Upper lobe of right lung (tissue), 1 donor: ENCODE measurements at places on chromosomes 1 and 21. TPM values are rescaled to one million over a fixed set of nuclear protein-coding genes. Genes with fewer than 3 reads are reported as not detected.

Gene MYBPH
- not detected for total RNA-seq

Gene LAPTM5
- 424 TPM for total RNA-seq

Gene CRP
- total RNA-seq: 0.26 TPM

Gene RHD
- not detected for total RNA-seq

Gene SERTAD4
- 3.4 TPM for total RNA-seq

Gene C8A
- not detected for total RNA-seq

Gene WNT3A
- 10.1 TPM for total RNA-seq

Gene SVBP
- total RNA-seq: 19.4 TPM

Gene SRGAP2C
- 36.0 TPM for total RNA-seq

Gene AMY1A
- total RNA-seq: 1.6 TPM

DNA sequence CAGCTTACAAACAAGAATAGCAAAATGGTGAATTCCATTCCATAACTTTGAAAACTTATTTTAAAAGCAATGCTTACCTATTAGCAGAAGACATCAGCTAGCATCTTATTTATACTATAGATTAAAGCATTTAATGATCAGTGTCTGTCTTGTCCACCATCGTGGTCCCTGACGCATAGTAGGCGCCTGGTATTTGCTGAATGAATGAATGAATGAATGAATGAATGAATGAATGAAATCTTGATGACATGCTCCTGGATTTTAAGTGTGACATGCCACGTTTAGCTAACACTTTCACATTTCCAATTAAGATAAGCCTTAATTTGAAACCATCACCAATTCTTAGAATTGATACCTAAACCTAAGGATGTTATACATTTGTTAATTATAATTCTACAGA, 39.9 kb downstream of the COP1 start:
- DNase-seq: no peak

GRCh38 chr1:209929751-209930150, 8.3 kb upstream of the SYT14 start:
- no peak for DNase-seq

- peak; percentile 77 for DNase-seq
Measured at GRCh38 chr1:113390871-113391648, 745 bp downstream of the MAGI3 start.

- no peak for DNase-seq
Measured at GRCh38 chr1:55245781-55246180, 30.6 kb upstream of the USP24 start.

DNA sequence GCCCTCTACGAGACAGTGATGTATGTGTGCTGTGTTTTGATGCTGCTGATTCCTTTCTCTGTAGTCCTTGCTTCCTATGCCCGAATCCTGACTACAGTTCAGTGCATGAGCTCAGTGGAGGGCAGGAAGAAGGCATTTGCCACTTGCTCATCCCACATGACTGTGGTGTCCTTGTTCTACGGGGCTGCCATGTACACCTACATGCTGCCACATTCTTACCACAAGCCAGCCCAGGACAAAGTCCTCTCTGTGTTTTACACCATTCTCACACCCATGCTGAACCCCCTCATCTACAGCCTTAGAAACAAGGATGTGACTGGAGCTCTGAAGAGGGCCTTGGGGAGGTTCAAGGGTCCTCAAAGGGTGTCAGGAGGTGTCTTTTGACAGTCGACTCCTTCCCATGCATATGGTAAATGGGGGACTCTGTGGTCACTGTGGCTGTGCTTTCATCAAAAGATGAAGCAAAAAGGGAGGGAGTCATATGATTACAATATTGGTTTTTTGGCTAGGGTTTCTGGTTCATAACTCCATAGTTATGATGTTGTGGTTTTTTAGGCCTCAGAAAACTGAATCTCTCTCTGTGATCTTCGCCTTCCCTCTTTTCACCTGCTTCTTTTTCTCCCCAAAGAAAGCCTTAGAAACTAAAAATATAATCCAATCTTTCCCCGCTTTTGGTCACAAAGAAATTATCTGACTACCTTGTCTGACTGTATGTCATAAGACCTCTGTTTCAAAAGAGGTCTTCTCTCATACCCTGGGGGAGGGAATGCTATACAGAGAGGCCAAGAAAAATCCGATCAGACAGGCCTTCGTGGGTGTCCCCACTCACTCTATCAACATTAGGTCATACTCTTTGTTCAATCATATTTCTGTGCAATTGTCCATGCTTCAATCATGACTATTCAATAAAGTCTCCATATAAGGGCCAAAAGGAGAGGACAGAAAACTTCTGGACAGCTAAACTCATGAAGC, 4.2 kb downstream of the OR2T1 start:
- DNase-seq: no peak

DNA sequence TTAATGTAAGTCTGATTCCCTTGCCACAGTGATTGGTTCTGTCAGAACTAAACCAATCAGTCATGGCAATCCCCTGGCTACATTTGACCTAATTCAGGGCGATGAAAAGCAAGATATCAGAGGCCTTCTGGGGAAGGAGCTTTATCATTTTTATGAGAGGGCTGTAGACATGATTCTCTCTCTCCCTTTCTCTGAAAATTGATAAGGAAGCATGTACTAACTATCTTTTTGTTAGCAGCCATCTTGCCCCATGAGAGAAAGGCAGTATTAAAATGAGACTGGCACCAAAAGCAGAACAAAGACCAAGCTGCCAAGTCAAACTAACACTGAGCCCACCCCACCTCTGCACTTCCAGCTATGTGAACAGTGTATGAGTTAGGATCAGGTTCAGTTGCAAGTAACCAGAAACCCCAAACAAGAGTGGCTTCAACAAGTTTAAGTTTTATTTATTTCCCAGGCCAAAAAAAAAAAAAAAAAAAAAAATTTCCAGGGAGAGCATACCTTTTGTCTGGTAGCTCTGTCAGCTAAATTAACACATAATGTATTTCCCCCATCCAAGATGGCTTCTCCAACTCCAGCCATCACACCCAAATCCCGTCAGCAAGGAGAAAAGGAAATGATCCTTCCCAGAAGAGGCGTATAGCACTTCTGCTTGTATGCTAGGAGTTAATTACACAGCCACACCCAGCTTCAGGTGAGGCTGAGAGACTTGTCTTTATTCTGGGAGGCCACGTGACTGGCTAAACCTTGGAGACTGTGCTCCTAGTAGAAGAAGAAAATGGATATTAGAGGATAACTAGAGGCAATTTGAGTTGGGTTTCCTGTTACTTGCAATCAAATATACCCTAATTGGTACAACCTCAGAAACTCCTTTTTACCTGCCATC, 105.8 kb upstream of the RALGPS2 start:
- no peak for DNase-seq

GRCh38 chr1:155669233-155670162, 19.1 kb downstream of the YY1AP1 start:
- no peak for DNase-seq

- no peak for DNase-seq
Measured at GRCh38 chr1:116038679-116039078, 62.4 kb downstream of the SLC22A15 start.

DNA sequence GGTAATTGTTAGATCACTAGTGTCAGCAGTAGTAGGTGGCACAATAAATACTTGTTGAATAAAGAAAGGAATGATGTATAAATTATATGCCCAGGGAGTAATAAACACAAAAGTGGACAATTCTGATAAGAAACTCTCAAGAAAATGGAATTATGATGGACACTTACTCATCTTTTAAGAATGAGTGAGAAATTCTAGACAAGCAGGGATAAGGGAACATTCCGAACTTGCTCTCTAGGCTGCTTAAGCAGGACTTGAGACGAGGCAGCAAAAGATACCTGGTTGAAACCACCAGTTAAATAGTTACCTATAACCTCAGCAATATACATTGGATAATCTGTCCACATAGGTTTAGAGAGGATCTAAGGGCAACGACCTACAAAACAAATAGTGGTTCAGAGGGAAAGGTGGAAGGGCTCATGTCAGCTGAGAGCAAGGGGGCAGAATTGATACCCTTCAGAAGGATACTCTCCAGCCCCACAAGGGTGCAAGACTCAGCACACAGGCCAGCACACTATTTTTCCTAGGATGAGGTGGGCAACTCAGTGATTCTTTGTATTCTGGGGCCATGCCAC, 46.3 kb downstream of the XCL2 start:
- no peak for DNase-seq

DNA sequence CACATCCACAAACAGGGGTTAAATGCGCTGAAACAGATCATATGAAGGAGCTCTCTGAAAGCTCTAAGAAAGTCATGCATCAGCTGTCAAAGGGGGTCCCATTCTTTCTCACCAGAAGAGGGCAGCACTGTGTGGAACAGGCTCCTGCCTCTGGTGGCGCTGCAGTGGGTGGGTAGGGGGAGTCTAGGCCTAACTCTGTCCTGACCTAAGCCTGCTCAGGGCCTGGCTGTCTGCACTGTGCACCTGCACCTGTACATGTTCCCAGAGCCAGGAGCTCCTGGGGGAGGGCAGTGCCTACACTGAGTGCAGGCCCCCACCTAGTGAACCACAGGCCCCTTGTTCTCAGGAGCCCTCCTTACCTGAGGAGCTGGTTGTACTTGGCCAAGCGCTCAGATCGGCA, 16.0 kb downstream of the ENO1 start:
- DNase-seq: no peak

DNA sequence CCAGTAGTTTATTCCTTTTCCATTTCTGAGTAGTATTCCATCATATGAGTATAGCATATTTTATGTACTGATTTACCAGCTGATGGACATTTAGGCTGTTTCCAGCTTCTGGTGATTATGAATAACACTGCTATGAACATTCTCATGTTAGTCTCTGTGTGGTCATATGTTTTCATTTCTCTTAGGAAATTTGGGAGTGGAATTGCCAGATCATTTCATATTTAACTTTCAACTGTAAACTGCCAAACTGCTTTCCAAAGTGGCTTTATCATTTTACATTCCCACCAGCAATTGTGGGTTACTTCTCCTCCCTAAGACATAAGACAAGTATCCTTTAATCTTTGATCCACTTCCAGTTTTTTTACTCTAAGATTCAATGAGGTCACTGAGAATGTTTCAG, 85.7 kb upstream of the RALGPS2 start:
- no peak for DNase-seq

GRCh38 chr1:169877800-169878491, 15.8 kb downstream of the SCYL3 start:
- DNase-seq: no peak

- no peak for DNase-seq
Measured at GRCh38 chr1:181141431-181141910, 53.0 kb downstream of the IER5 start.

- DNase-seq: no peak
Measured at GRCh38 chr1:34792424-34792823, 375 bp upstream of the GJA4 start.

GRCh38 chr1:64478594-64479470, 8.9 kb downstream of the CACHD1 start:
- DNase-seq: no peak

DNA sequence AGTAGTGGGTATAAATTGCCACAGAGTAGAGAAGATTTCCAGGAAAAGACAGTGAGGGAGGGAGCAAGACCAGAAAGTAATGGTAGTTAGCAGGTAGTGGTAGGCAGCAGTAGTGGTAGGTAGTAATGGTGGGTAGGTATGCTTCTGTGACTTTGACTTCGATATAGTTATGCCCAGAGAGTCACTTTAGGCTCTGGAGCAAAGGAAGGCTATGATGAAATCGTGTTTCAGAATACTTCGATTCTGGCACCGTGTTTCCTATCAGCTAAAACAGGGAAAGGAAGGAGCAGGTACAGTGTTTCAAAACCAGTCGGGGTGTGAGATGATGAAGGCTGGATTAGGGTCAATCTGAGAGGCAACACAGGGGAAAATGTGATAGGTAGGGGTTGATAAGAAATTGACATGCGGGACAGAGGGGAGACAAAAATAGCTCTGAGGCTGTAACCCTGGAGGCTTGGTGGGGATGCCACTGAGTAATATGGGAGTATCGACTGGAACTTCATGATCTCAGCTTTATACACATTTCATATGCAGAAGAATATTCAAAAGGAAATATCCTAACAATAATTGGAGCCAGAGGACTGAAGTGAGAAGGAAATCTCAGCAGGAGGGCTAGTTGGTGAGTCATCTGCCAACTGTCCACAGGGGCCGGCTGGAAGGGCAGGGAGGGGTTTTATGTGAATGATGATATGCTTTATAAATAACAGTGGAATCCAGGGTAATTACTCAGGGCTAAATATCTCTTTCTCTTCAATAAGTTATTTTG, 25.2 kb upstream of the TRIM45 start:
- DNase-seq: no peak

DNA sequence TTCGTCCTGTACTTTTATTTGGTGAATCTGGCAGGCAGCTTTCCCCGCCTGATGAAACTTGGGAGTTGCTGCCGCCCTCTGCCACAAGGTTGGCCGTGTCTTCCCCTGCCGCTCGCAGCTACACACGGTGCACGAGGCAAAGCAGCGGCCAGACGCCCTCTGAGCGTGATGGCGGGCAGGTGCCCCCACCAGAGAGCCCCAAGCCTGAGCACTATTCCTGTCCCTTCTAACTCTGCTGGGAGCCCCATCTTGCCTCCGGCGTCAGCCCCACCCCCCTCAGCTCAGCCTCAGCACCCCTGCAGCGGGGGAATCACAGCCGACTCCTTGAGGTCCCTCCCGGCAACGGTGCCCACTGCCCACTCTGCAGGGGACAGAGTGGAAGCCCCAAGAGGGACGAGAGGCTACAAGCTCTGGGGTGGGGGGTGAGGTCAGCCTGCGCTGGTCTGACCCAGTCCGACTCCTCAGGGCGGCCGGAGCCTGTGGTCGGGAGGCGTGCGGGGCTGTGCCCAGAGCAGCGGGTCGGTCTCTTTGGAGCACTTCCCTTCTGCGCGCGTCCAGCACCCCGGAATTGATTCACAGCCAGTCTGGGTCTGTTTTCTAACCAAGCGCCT, 41.3 kb downstream of the RIPK4 start:
- no peak for DNase-seq

DNA sequence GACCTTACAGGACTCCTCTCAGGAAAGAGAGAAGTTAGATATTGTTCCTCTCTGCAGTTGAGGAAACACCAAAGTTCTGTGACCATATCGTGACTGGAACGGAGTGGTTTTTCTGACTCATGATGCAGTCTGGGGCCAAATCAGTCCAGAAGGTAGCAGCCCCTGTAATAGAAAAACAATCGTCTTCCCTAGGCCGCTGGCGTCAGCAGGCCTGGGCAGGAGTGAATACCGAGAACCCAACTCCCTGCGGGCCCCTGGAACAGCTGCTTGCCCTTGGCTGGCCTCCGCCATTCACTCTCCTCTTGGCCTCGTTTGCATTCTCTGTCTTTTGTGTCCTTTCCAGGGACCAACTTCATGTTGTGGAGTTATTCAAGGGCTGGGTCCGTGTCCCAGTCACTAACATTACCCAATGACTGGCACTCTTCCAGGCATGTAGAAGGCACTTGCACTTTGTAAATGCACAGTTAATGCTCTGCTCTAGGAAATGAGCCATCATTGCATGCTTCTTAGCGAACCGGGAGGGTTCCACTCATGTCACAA, 10.9 kb upstream of the CD101 start:
- no peak for DNase-seq

GRCh38 chr1:12015001-12015491, 4.3 kb upstream of the MIIP start:
- DNase-seq: no peak

- no peak for DNase-seq
Measured at GRCh38 chr1:62024690-62025089, 170.0 kb upstream of the L1TD1 start.

DNA sequence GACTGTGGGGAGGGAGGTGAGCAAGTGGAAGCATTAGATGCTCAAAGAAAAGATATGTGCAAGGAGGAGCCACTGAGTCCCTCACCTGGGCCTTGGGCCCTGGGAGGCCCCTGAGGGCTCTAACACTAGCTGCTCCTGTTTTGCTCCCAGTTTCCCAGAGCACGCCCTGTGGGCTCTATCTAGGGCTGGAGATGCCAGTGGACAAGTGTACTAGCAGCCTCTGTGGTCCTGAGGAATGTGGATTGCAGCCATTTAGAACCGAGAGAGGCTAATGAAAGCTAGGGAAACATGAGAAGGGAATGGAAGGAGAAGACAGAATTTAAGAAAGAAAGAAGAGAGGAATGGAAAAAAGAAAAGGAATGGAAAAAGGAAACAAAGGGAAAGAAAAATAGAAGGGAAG, 10.0 kb upstream of the TBX15 start:
- DNase-seq: no peak
